G401 (cell line): ENCODE measurements at places on chromosomes 7 and 10.

- DNase-seq: peak; percentile 55
These were observed 45.5 kb downstream of the MYOF start for GRCh38 chr10:93436591-93437085.

DNA sequence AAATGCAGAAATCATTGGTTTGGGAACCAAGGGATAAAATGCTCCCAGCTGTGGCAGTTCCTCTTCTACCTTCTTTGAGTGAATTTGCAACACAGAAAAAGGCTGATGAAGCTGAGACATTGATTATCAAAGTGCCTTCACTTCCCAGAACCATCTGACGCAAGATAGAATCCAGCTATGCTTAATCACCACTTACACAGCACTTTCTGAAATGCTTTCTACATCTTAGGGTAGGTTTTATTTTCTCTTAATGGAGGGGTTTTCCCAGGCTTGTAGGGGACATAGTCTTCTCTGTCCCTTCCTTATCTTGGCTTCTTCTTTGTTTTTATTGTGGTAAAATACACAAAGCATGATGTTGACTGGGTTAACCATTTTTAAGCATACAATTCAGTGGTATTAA lies 332.6 kb upstream of the ZNF32 start:
- no peak for DNase-seq

- DNase-seq: no peak
These were observed 297.6 kb upstream of the PLXDC2 start for GRCh38 chr10:19518632-19519031.

- no peak for DNase-seq
These were observed 13.9 kb downstream of the TAS2R60 start for GRCh38 chr7:143456992-143457793.

GRCh38 chr7:90917539-90917938 lies 321.4 kb downstream of the CDK14 start:
- DNase-seq: peak; percentile 78

- no peak for DNase-seq
These were observed 133.4 kb downstream of the PRKCQ start for GRCh38 chr10:6446711-6447110.

DNA sequence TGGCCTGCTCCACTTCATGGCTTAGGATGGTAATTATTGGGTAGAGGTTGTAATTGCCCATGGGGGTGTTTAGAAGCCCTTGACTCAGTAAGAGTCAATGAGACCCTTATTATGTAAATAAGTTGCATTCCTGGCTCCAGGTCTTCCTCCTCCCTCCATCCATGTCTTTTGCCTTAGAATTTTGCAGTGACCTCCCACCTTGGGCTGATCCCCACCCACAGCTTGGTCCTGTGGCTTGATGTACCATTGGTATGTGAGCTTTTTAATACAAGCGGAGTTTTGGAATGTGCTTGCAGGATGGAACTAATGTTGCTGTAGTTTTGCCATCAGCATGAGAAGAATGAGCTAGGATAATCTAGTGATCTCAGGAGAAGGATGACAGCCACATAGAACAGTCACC lies 73.2 kb upstream of the DGKI start:
- DNase-seq: no peak

GRCh38 chr10:73983096-73984047 lies 14.5 kb upstream of the VCL start:
- no peak for DNase-seq

DNA sequence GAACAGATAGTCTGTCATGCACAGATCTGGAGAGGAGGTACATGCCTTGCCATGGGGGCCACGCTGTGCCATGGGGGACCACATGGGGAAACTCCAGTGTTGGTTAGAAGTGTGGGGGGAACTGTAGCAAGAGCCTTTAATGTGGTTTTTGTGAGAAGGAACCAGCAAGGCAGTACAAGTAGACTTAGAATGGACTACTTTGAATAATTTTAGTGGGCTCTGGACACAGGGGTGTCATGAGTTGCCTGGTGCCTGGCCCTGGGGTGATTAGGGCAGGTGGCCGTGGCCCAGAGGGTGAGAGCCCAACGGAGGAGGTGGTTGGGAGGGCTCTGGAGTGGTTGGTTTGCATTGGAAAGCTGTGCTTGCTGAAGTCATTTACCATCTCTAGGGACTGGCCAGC lies 77.2 kb downstream of the CXCL12 start:
- DNase-seq: no peak

- DNase-seq: no peak
These were observed 150.8 kb downstream of the FAM107B start for GRCh38 chr10:14623931-14624330.

- DNase-seq: no peak
These were observed 2.2 kb upstream of the CCNJ start for GRCh38 chr10:96041146-96041545.

DNA sequence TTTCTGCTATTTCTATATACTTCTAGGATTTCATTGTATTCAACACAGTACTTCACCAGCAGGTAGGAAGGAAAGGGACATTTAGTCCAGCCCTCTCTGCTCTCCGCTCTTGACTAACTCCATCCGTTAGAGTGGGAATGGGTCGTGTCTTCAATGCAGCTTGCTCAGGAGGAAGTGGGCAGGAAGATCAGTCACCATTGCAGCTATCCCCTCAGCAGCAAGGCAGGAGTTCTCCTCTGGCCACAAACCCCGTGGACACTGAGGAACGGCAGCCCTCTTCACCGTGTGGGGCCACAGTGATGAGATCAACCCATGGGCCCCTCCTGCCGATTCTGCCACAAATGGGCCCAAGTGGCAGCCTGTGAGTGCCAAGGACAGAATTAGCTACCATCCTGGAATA lies 30.2 kb upstream of the IKZF1 start:
- DNase-seq: no peak

GRCh38 chr7:157292770-157293412 lies 43.9 kb upstream of the DNAJB6 start:
- DNase-seq: no peak

DNA sequence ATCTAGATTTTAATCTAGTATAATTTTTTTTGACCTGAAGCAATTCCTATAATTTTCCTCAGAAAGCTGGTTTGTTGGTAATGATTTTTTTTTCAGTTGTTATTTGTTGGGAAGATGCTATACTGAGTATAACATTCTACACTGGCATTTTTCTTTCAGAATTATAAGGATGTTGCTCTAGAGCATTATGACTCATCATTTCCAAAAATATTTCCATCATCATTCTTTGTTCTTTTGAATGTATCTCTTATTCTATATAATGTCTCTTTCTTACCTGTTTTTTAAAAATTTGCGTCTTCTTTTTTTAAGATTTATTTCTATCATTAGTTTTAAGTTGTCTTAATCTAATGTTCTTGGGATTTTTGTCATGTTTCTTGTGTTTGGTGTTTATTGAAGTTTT lies 356.5 kb upstream of the KCND2 start:
- no peak for DNase-seq

DNA sequence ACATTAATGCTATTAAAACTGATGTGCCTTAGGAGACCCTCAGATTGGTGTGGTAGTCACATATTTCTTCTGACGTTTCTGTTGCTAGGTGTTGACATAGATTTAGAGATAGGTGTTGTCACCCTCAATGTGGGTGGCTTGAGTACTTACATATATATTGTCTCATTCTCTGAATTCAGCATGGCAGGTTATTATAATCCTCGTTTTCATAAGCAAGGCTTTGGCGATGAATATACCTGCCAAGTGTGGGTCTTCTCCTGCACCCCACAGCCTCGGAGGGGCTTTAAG lies 7.0 kb downstream of the FBH1 start:
- no peak for DNase-seq

GRCh38 chr10:46250481-46250880 lies 36.3 kb upstream of the ANTXRL start:
- no peak for DNase-seq

GRCh38 chr10:107085665-107086525 lies 78.6 kb downstream of the SORCS1 start:
- no peak for DNase-seq

DNA sequence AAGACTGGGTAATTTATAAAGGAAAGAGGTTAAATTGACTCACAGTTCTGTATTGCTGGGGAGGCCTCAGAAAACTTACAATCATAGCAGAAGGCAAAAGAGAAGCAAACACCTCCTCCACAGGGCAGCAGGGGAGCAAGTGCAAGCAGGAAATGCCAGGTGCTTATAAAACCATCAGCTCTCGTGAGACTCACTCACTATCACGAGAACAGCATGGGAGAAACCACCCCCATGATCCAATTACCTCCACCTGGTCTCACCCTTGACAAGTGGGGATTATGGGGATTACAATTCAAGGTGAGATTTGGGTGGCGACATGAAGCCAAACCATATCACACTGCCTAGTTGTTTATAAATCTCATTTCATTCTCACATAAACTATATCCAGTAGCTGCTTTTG lies 28.0 kb upstream of the CPN1 start:
- no peak for DNase-seq

- no peak for DNase-seq
These were observed 53.2 kb upstream of the CUX1 start for GRCh38 chr7:101764221-101764620.

DNA sequence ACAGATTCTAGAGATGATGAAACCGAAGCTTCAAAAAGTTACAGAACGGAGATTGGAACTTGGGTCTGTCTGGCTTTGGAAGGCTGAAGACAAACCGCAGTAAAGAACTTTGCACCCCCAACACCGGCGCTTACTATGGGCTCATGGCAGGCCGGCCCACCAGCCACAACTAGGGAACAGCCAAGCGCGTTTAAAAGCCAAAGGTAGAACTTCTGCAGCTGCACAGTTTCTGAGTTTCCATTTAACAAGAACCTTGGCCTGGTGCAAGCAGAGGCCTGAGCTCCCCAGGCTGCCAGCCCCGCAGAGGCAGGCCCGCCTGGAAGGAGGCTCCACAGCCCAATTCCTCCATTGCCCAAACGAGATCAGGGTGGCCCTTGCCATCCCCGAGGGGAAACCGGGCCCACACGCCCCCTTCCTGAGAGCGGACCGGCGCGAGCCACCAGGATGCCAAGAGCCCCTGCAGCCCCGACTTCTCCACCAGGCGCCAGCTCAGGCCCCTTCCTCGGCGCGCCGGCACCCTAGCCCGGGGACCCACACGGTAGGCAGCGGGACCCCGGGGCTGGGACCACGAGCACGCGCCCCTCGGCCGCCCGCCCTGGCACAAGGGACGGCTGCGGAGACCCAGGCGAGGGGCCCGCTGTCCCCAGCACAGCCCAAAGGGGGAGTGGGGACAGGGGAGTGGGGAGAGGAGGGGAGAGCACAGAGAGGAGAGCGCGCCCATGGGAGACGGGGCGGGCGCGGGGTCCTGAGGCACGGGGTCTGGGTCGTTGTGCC lies 566 bp downstream of the MAD1L1 start:
- DNase-seq: no peak

- no peak for DNase-seq
These were observed 241.6 kb downstream of the NSUN6 start for GRCh38 chr10:18409599-18410397.

- peak; percentile 19 for DNase-seq
These were observed 407.5 kb upstream of the AUTS2 start for GRCh38 chr7:69190763-69191162.

DNA sequence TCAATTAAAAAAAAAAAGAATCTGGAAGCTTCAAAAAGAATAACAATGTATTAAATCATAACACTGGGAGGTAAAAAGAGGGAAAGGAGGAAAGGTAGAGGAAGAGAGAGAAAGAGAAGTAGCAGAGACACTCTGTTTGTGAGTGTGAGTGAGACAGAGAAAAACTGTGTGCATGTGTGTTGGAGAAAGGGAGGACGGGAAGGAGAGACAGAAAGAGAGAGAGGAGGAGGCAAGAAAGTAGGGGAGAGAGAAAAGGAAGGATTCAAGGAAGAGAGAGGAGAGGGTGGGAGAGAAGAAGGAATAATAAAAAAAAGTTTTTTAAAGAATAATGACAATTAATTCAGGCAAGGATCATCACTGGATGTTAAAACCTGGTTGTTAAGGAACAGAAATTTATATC lies 77.9 kb downstream of the RNLS start:
- DNase-seq: no peak

DNA sequence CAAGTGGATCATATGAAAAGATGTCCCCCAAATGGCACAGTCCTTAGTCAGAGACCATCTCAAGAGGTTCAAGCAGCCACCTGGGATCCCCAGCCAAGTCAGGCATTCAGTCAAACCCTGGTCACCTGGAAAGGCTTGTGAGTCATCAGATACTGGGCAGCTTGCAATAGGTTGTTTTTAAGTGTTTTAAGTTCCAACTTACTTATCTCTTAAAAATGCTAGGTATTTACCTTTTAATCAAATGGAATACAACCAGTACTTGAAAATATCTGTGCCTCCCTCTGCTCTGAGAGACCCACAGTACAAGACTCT lies 262.2 kb downstream of the WDR11 start:
- no peak for DNase-seq

DNA sequence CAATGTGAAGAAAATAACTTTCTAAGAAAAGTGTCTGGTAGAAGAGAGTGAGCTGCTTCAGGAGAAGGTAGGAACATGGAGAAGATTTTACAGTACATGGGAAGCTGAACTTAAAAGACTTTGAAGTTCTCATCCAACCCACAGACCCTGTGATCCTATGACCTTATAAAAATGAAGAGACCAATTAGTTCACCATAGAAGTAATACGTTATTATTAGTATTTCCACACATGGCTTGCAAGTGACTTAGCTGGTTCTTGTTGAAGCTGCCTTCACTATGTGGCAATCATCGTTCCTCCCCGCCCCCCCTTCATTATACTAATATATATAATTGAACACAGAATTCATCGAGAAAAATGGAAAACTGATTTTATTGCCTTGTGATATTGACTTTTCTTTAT lies 129.1 kb downstream of the SND1 start:
- DNase-seq: no peak

DNA sequence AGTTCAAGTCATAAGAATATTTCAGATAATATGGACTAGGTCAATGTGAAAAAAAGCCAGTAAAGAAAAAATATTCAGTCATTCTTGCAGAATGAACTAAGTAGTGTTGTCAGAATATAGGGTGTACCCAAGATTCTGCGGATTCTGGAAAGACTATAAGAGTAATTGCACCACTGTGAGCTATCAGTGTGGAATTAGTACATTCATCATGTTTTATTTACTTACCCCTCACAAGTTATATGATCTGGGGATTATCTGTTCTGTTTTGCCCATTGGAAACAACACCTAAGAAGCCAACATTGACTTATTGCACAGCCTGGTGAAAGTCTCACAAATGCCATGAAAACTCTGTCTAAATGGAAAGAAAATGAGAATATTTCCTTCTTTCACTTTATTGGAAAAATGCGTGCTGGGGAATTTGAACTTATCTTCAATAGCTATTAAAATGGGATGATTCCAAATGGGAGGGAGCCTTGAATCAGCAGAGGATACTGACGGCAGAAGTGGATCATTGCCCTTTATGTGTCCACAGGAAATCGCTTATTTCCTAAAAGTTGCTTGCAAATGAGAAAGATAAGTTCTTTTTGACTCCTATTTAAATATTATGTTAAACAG lies 563.3 kb upstream of the POM121L12 start:
- DNase-seq: no peak

- DNase-seq: no peak
These were observed 12.3 kb upstream of the CTBP2 start for GRCh38 chr10:125172694-125173093.

- peak; percentile 3 for DNase-seq
These were observed 24.3 kb upstream of the CPA2 start for GRCh38 chr7:130242198-130243014.

- no peak for DNase-seq
These were observed 223.5 kb downstream of the SNX13 start for GRCh38 chr7:17716816-17717215.
